ENCODE measurements at places on chromosomes 6 and 20. TPM values are rescaled to one million over a fixed set of nuclear protein-coding genes. Genes with fewer than 3 reads are reported as not detected.

HLA-DPA1 gene
- total RNA-seq, result 2.2 TPM

DNA sequence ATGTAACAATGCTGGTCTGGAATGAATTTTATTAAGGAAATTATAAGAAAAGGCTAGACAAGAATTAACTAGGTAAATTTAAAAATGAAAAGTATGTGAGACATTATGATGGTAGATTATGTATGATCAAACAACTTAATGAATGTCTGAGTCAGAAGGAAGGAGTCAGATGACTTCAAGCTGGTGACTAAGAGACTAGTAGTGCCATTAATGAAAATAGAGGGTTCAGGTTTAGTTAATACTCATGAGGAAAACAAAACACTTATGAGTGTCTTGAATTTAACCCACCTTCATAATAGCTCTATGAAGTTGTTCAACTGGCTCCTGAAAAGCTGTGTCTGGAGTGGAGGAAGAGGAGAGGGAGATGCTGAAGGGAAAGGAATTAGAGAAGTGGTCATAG lies 256.3 kb downstream of the ADGRB3 start:
- DNase-seq, result no peak
- H3K4me3 ChIP-seq, result no peak overlapping the region
- H3K27me3 ChIP-seq, result no peaks in the 10 kb centered on the region
- H3K36me3 ChIP-seq, result peaks cover 4% of the 10 kb centered on the region
- no peak overlapping the region for H3K27ac ChIP-seq

GRCh38 chr6:53044071-53044470 lies 21.1 kb upstream of the FBXO9 start:
- peak overlapping the region; percentile 66 for H3K4me3 ChIP-seq
- peaks cover 36% of the 10 kb centered on the region for H3K36me3 ChIP-seq
- H3K27ac ChIP-seq, result peak overlapping the region; percentile 82
- H3K4me1 ChIP-seq, result peaks cover 95% of the 10 kb centered on the region
- no peak for DNase-seq

GRCh38 chr6:130409418-130410100 lies 43.7 kb downstream of the TMEM200A start:
- DNase-seq, result no peak
- peak overlapping the region; percentile 50 for H3K4me3 ChIP-seq
- H3K27ac ChIP-seq, result peak overlapping the region; percentile 81
- H3K36me3 ChIP-seq, result peaks cover 52% of the 10 kb centered on the region
- no peaks in the 10 kb centered on the region for H3K27me3 ChIP-seq

DNA sequence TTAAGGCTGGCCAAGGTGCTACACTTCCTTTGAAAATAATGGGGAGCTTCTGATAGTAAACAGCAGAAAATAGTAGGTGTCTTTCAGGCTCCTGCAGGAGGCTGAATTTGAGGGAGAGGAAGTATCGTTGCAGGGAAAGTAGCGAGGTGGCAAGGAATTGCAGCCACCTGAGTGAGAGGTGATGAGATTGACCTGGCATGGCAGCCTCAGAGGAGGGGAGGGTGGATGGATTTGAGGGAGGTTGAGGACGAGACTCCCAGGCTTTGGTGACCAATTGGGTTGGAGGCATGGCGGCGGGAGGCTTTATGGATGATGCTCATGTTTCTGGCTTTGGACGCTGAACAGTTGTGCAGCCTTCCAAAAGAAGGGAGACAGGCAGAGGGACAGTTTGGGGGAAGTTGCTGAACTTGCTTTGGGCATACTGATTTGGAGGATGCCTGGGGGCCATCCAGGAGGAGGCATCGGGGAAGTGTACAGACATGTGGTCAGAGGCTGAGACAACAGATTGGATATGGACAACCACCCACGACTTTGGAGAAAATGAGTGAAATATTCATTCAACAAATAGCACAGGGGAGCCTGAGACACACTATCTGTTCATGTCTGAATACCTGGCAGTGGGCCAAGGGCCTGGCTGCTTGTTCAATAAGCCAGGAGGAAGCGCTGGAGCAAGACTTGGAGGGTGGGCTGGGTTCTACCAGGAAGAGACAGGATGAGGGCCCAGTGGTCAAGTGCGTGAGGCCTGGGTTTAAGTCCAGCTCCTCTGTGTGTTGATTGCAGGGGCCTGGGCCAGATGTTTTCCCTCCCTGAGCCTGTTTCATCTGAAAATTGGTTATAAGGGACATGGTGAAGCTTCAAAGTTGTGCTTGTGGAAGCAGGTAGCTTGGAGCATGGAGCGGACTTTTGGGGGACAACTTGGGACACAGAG lies 113.2 kb downstream of the CEBPB start:
- peak; percentile 32 for DNase-seq
- no peaks in the 10 kb centered on the region for H3K36me3 ChIP-seq
- peak overlapping the region; percentile 100 for H3K27ac ChIP-seq

GRCh38 chr6:37155394-37156312 lies 14.3 kb upstream of the PIM1 start:
- no peak for DNase-seq
- peaks cover 5% of the 10 kb centered on the region for H3K27me3 ChIP-seq
- no peak overlapping the region for H3K27ac ChIP-seq
- no peaks in the 10 kb centered on the region for H3K36me3 ChIP-seq

Data from HFFc6 (cell line).